ENCODE measurements at places on chromosomes 6 and 20.

- no peak for DNase-seq
Observed at GRCh38 chr20:61253640-61254511, 1.8 kb downstream of the CDH4 start.

GRCh38 chr20:51326201-51326819 is 216.2 kb downstream of the NFATC2 start:
- DNase-seq = peak; percentile 28

DNA sequence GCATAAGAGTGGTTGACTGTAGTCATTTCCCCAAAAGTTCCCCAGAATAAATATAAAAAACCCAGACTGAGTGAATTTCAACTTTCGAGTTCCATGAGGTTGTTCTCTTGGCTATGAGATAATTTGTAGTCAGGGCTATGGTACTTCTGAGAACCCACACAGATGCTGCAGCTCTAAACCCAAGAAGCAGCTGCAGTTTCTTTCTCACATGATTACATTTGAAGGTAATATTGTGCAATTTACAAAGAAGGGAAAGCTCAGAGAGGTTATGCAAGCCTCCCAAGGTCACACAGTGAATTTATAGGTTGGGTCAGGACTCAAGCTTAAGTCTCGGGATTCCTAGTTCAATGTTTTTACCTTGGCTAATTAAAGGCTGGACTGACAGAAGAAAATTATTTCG is 29.7 kb upstream of the CD93 start:
- DNase-seq = no peak

- no peak for DNase-seq
Observed at GRCh38 chr20:50591233-50591852, 81.2 kb downstream of the PTPN1 start.

- no peak for DNase-seq
Observed at GRCh38 chr20:51275826-51276225, 252.9 kb upstream of the KCNG1 start.

GRCh38 chr6:8085053-8085511 is 17.3 kb downstream of the EEF1E1 start:
- peak; percentile 53 for DNase-seq

GRCh38 chr6:90162648-90163387 is 133.8 kb downstream of the BACH2 start:
- no peak for DNase-seq
